ENCODE measurements at places on chromosomes 12 and 14.

- DNase-seq: no peak
Measured at GRCh38 chr14:104350463-104351185, 212.2 kb downstream of the KIF26A start.

- no peak for DNase-seq
Measured at GRCh38 chr14:67984274-67984673, 164.7 kb downstream of the RAD51B start.

GRCh38 chr12:20259786-20260185, 108.6 kb upstream of the PDE3A start:
- DNase-seq: no peak

DNA sequence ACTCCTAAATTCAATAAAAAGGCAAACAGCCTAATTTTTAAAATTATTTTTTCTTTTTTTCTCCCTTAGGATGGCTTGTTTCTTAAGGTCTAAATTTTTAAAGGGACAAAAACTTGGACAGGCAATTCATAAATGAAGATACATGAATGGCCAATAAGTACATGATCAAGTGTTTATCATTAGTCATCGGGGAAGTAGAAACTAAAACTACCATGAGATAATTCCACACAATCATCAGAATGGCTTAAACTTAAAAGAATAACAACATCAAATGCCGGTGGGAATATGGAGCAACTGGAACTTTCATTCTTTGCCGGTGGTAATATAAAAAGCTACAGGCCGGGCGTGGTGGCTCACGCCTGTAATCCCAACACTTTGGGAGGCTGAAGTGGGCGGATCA, 29.1 kb downstream of the MOK start:
- no peak for DNase-seq

- DNase-seq: no peak
Measured at GRCh38 chr12:131290255-131290959, 336.7 kb downstream of the ADGRD1 start.

- DNase-seq: no peak
Measured at GRCh38 chr12:16019136-16019535, 108.0 kb downstream of the DERA start.

DNA sequence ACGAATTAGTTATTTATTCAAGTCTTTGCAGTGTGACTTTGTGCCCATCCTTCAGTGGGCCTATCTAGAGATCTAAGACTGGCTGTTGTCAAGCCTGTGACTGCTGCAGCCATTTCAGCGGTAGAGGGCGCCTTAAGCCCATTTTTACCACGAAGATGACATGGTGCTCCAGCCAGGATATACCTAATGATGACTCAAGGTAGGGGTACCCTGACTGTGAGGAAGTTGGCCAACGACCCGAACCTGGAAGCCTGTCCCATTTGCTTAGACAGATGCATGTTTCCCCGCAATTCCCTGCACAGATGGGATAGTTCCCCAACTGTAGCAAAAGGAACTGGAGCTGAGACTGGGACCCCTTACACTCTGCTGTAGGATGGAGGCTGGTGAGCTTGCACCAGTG, 41.3 kb downstream of the RAB3IP start:
- no peak for DNase-seq

DNA sequence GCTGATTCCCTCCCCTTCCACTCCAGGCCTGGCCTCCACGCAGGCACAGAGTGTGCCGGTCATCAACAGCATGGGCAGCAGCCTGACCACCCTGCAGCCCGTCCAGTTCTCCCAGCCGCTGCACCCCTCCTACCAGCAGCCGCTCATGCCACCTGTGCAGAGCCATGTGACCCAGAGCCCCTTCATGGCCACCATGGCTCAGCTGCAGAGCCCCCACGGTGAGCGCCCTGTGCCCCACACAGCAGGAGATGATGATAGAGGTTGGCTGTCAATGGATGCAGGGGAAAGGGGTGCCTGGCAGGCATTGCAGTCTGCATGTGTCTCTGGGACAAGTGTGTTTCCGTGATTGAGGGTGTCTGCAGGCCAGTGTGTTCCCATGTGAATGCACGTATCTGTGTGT, 18.8 kb downstream of the C12orf43 start:
- DNase-seq: no peak

GRCh38 chr12:105993766-105994555, 144.8 kb downstream of the NUAK1 start:
- no peak for DNase-seq

- DNase-seq: no peak
Measured at GRCh38 chr14:52650774-52651173, 44.6 kb downstream of the ERO1A start.

DNA sequence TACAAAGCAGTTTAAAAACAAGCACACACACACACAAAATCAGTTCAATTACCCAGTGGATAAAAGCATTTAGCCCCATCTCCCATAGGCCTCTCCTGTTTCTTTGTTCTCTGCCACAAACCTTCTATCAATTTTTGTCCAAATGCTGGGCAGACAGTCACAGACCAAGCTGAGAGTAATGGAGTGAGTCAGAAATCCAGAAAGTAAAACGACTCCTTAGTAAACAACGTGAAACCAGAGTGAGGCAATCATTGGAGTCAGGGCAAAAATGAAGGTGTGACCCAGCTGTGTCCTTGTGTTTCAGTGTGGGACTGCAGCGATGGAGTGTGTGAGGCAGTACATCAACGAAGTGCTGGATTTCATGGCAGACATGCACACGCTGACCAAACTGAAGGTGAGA, 102.0 kb downstream of the PRIMA1 start:
- DNase-seq: no peak

GRCh38 chr14:63991833-63992232, 139.0 kb downstream of the SYNE2 start:
- no peak for DNase-seq

GRCh38 chr14:91171291-91171690, 57.4 kb downstream of the DGLUCY start:
- DNase-seq: no peak

DNA sequence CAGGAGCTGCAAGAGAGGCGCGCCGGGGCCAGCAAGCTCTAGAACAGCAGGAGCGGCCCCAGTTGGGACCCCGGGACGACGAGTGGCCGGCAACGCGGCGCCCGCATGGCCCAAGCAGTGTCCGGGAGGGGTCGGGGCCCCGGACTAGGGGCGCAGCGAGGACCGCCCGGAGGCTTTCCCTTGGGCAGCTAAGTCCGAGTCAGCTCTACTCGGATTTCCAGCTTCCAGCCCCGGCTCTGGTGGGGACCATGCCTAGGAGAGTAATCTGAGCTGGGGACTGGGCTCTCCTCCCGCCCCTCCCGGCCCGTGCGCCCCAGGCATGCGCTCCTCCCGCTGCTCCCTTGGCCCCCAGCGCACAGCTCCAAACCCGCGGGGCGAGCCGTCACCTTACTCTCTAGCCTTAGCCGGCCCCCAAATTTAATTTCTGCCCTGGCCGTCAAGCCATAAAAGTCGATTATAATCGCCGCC, 41.6 kb upstream of the CAPRIN2 start:
- DNase-seq: no peak

GRCh38 chr12:113198296-113198695, 12.8 kb downstream of the RITA1 start:
- no peak for DNase-seq

GRCh38 chr14:65485516-65485915, 73.0 kb downstream of the FUT8 start:
- no peak for DNase-seq

DNA sequence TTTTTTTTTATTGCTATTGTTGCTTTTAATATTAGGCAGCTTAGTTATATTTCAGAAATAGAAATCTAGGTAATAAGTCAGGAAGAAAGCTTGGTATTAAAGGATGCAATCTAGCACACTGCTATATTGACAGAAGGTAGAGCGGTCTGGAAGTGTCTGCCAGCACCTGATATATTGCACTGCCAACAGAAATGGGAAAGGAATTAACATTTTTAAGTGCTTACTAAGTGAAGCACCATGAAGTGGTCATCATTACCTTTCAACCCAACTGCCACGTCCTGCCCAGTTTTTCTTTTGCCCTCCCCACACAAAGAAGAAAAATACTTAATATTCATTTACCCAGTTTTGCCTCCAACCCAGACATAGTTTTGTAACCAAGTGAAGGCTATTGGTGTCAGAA, 163.5 kb downstream of the KITLG start:
- no peak for DNase-seq

GRCh38 chr12:115871714-115872113, 405.8 kb downstream of the MED13L start:
- DNase-seq: no peak

GRCh38 chr14:104318558-104319490, 180.4 kb downstream of the KIF26A start:
- no peak for DNase-seq

- no peak for DNase-seq
Measured at GRCh38 chr14:50229681-50230080, 1.7 kb downstream of the SOS2 start.

GRCh38 chr14:98958048-98958631, 313.9 kb downstream of the BCL11B start:
- no peak for DNase-seq

- no peak for DNase-seq
Measured at GRCh38 chr12:100267603-100268281, 765 bp downstream of the SCYL2 start.

DNA sequence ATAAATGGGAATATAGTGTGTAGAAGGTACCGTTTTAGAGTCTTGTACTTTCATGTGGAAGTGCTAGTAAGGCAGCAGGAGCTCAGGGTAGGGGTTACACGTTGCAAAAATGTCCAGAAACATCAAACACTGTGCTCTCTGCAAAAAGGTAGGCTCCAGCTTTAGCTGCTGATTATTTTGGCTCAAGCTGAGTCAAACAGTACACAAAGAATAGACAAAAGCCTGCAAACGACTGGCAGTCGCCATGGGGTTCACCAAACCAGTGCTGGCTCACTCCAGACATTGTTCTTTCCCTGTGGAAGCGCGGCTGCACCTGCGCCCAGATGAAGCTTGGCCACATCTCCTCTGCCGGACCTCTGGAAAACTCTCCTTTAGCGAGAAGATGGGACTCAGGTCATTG, 45.3 kb upstream of the NAA30 start:
- no peak for DNase-seq

GRCh38 chr14:61965030-61965745, 203.0 kb downstream of the SNAPC1 start:
- no peak for DNase-seq

Measured in stimulated activated CD8-positive, alpha-beta memory T cell treated with anti-CD3 and anti-CD28 coated beads, Interleukin-15, amount 100 ng/mL, for 4 hours (primary cell).